H1 (cell line): ENCODE measurements at places on chromosomes 5 and 9.

DNA sequence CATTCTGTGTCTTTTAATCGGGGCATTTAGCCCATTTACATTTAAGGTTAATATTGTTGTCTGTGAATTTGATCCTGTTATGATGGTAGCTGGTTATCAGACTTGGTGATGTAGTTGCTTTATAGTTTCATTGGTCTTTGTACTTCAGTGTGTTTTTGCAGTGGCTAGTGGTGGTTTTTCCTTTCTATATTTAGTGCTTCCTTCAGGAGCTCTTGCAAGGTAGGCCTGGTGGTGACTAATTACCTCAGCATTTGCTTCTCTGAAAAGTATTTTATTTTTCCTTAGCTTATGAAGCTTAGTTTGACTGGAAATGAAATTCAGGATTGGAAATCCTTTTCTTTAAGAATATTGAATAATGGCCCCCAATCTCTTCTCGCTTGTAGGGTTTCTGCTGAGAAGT is 156.9 kb downstream of the CNTLN start:
- no peaks in the 10 kb centered on the region for H3K36me3 ChIP-seq
- H3K4me1 ChIP-seq = no peaks in the 10 kb centered on the region
- DNase-seq = no peak
- no peak overlapping the region for H3K27ac ChIP-seq
- H3K4me3 ChIP-seq = no peak overlapping the region
- no peaks in the 10 kb centered on the region for H3K27me3 ChIP-seq

DNA sequence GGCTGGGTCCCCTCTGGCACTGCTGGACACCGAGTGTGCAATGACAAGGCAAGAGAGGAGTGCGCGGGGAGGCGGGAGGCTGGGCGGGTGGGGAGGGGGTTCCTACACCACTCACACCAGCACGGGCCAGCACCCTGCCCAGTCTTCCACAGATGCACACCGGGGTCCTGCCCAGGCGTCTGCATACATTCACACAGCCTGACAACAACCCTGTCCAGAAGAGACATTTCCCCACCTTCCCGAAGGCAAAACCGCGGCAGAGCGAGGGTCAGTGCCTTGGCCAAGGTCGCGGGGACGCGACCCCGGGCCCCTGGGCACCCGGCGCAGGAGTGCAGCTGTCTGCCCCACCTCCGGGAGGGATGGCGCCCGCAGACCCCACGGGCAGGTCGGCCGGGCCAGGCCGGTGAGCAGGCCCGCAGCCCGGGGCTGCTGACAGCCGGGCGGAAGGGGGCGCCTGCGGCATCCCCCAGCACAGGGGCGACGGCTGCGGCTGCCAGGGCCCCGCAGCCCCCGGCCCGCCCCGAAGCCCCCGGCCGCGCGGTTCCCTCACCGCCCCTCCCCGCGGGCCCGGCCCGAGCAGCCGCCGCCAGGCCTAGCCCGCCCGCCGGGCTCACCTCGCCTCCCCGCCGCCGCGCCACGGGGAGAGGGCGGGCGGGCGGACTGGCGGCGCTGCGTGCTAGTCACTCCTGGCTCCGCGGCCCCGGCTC is 496 bp downstream of the MAPK9 start:
- no peaks in the 10 kb centered on the region for H3K27me3 ChIP-seq
- H3K4me1 ChIP-seq = peaks cover 6% of the 10 kb centered on the region
- peak overlapping the region; percentile 66 for H3K4me3 ChIP-seq
- H3K27ac ChIP-seq = no peak overlapping the region
- no peak for DNase-seq

DNA sequence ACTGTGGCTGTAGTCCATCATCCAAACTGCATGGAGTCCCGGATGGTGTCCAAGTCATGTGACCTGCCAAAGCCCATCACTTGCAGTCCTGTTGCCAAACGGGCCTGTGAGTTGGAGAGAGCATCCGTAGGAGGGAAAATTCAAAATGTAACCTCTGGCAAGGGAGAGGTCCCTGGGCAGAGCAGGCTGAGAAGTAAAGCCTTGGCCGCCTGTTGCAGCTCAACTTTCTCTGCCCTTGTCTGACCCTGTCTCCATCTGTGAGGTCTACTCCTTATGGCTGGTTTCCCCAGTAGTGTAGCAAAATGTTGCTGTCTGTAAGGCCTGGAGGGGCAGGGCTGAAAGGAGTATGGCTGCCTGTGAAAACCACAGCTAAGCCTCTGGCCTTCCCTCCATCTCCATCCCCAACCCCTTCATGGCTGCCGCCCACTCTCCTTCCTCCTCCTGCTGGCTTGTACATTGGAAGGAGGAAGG is 163.5 kb downstream of the SEMA6A start:
- H3K27me3 ChIP-seq = no peaks in the 10 kb centered on the region
- no peak for DNase-seq
- no peak overlapping the region for H3K27ac ChIP-seq
- H3K36me3 ChIP-seq = no peaks in the 10 kb centered on the region
- H3K4me3 ChIP-seq = no peak overlapping the region

GRCh38 chr9:127422133-127422782 is 1.9 kb upstream of the ZNF79 start:
- H3K27me3 ChIP-seq = no peaks in the 10 kb centered on the region
- DNase-seq = no peak
- no peaks in the 10 kb centered on the region for H3K36me3 ChIP-seq
- H3K4me1 ChIP-seq = peaks cover 7% of the 10 kb centered on the region

GRCh38 chr9:29230931-29231330 is 1657.7 kb upstream of the C9orf72 start:
- H3K36me3 ChIP-seq = no peaks in the 10 kb centered on the region
- H3K4me1 ChIP-seq = no peaks in the 10 kb centered on the region
- H3K27me3 ChIP-seq = no peaks in the 10 kb centered on the region
- no peak overlapping the region for H3K4me3 ChIP-seq
- H3K27ac ChIP-seq = no peak overlapping the region

DNA sequence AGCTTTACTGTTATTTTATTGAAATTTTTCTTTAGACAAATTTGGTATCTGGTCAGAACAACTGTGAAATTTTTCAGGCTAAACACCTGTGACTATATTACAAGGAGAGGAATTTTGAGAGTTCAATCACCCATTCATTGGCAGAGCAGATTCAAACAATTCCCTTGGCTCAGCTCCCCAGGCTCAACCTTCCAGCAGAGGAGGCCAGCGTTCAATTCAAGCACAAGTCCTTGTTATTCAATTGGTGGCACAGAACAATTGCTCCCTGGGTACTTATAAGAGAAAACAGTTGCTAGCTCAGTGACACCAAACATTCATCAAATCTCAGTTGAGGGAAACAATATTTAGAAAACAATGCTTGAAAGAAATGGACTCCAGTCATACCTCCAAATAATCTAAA is 83.3 kb downstream of the SUSD1 start:
- no peak for DNase-seq
- H3K4me1 ChIP-seq = peaks cover 2% of the 10 kb centered on the region; the same call in 1 of the 2 replicates
- no peak overlapping the region for H3K4me3 ChIP-seq
- no peak overlapping the region for H3K27ac ChIP-seq
- no peaks in the 10 kb centered on the region for H3K27me3 ChIP-seq

- no peak overlapping the region for H3K4me3 ChIP-seq
- H3K36me3 ChIP-seq = no peaks in the 10 kb centered on the region
- H3K4me1 ChIP-seq = no peaks in the 10 kb centered on the region
- no peak overlapping the region for H3K27ac ChIP-seq
- no peak for DNase-seq
- no peaks in the 10 kb centered on the region for H3K27me3 ChIP-seq
Measured at GRCh38 chr5:106121972-106122605, 1548.6 kb downstream of the EFNA5 start.

DNA sequence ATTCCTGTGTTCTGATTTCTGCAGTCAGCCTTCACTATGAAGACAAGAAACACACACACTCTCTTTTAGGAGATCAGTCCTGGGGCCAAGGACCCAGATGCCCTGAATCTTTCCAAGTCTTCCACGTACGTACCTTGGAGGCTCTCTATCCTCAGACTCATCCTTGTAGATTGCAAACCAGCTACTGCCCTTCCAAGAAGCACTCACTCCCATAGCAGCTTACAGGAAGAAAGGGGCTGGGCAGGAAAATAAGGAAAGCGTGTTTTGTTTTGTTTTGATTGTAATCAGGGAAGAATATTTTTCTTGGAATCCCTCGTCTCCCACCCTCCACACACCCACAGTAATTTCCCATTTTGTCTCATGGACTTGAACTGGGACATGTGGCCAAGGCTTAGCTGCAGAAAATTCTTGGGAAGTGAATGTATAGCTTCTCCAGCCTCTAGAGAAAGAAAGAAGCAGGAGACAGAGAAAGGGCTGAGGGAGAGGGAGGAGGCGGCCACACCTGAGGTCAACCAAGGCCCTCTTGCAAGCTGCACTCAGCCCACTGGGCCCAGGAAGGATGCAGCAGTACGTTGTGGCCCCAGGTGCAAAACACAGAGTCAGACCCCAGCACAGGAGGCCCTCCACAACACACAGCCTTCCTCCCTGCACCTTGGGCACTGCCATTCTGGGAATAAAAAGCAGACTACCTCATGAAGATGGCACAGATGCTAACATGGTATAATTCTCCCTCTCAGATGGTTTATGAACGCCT is 29.9 kb downstream of the IRX2 start:
- no peak for DNase-seq
- no peaks in the 10 kb centered on the region for H3K36me3 ChIP-seq
- H3K27ac ChIP-seq = no peak overlapping the region
- H3K4me1 ChIP-seq = no peaks in the 10 kb centered on the region; the same call in 1 of the 2 replicates
- no peak overlapping the region for H3K4me3 ChIP-seq

GRCh38 chr9:72154468-72155285 is 5.4 kb downstream of the GDA start:
- no peak overlapping the region for H3K4me3 ChIP-seq
- no peaks in the 10 kb centered on the region for H3K36me3 ChIP-seq
- H3K27me3 ChIP-seq = peaks cover 15% of the 10 kb centered on the region
- H3K4me1 ChIP-seq = no peaks in the 10 kb centered on the region
- H3K27ac ChIP-seq = no peak overlapping the region
- no peak for DNase-seq

DNA sequence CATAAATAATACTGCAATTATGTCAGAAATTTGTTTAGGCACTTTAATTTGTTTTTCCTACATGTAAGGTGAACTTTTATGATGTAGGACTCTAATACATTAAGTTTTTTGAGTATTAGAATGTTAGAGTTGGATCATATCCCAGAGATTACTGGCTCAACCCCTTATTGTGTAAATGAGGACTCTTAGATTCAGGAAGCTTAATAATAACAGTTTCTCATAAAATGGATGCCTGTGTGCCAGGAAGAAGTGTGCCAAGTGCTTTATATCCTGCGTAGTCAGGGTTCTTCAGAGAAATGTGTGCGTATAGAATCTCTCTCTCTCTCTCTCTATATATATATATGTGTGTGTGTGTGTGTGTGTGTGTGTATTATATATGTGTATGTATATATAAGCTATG is 388.5 kb downstream of the CAAP1 start:
- no peaks in the 10 kb centered on the region for H3K27me3 ChIP-seq
- no peak overlapping the region for H3K4me3 ChIP-seq
- H3K27ac ChIP-seq = no peak overlapping the region
- H3K36me3 ChIP-seq = no peaks in the 10 kb centered on the region
- H3K4me1 ChIP-seq = no peaks in the 10 kb centered on the region

DNA sequence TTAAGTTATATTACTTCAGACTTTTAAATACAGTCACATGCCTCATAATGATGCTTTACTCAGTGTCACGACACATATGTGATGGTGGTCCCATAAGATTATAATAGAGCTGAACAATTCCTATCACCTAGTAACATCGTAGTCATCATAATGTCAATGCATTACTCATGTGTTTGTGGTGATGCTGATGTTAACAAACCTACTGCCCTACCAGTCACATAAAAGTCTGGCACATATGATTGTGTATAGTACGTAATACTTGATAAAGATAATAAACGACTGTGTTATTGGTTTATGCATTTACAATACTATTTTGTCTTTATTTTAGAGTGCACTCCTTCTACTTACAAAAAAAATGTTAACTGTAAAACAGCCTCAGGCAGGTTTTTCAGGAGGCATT is 103.7 kb downstream of the PAM start:
- H3K4me3 ChIP-seq = no peak overlapping the region
- no peak overlapping the region for H3K27ac ChIP-seq
- no peak for DNase-seq
- no peaks in the 10 kb centered on the region for H3K36me3 ChIP-seq
- H3K27me3 ChIP-seq = no peaks in the 10 kb centered on the region
- no peaks in the 10 kb centered on the region for H3K4me1 ChIP-seq

- DNase-seq = no peak
- H3K4me3 ChIP-seq = no peak overlapping the region
- H3K27ac ChIP-seq = no peak overlapping the region
Measured at GRCh38 chr5:156037151-156037909, 289.6 kb upstream of the SGCD start.

- no peaks in the 10 kb centered on the region for H3K4me1 ChIP-seq
- H3K27ac ChIP-seq = no peak overlapping the region
- peaks cover 96% of the 10 kb centered on the region for H3K36me3 ChIP-seq
- H3K27me3 ChIP-seq = no peaks in the 10 kb centered on the region
Measured at GRCh38 chr9:78320875-78321496, 24.1 kb downstream of the PSAT1 start.

DNA sequence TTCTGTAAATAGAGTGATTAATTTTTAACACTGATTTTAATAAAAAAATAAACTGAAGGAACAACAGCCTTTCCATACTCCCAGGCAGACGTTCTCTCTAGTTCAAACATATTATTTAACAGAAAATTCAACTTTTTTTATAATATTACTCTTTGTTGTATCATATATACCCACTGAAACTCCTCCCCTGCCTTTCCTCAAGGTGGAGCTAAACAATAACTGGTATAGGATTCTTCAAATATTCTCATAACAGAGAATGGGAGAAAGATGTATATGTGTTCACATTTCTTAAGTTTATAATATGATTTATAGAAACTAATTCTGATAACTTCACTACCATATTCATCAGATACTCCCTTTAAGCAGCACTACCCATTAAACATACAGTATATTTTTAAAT is 83.4 kb downstream of the CYLC2 start:
- no peaks in the 10 kb centered on the region for H3K36me3 ChIP-seq
- H3K4me1 ChIP-seq = no peaks in the 10 kb centered on the region
- no peak overlapping the region for H3K27ac ChIP-seq
- no peaks in the 10 kb centered on the region for H3K27me3 ChIP-seq
